Sigmoid colon (tissue), 7 donors: ENCODE measurements at places on chromosomes 11 and 22. TPM values are rescaled to one million over a fixed set of nuclear protein-coding genes. Genes with fewer than 3 reads are reported as not detected.

The DAGLA gene
- total RNA-seq = 2.1 TPM

DNA sequence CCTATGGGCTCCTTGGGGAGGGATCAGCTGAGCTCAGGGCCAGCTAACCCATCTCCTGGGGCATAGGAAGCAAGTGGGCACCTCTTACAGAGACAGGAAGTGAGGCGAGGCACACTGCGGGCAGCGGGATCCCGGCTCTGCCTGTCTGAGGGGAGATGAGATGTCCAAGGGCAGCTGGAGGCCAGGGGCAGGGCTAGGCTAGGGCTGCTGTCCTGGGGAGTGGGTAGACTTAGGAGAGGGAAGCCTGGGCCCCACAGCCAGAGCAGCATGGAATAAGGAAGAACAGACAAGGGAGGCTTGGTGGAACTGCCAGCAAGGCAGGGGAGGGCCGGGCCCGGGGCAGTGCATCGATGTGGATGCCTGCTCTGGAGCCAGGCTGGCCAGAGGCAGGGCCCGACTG, 76.3 kb downstream of the MORC2 start:
- H3K27me3 ChIP-seq = no peaks in the 10 kb centered on the region
- no peak for DNase-seq
- H3K4me1 ChIP-seq = no peaks in the 10 kb centered on the region
- no peak overlapping the region for H3K4me3 ChIP-seq
- H3K36me3 ChIP-seq = no peaks in the 10 kb centered on the region

GRCh38 chr11:96075532-96075959, 151.6 kb upstream of the MTMR2 start:
- no peaks in the 10 kb centered on the region for H3K27me3 ChIP-seq
- H3K4me1 ChIP-seq = no peaks in the 10 kb centered on the region
- no peaks in the 10 kb centered on the region for H3K36me3 ChIP-seq
- no peak overlapping the region for H3K4me3 ChIP-seq
- no peak overlapping the region for H3K27ac ChIP-seq

The EMID1 gene
- total RNA-seq = 2.1 TPM

The SLC37A4 gene
- total RNA-seq = 11.4 TPM
